A549 treated with Hydrocortisone at 1 μM for 4 hours (cell line): ENCODE measurements at places on chromosomes 1 and 21. TPM values are rescaled to one million over a fixed set of nuclear protein-coding genes. Genes with fewer than 3 reads are reported as not detected.

The UAP1 gene
- total RNA-seq, result 26.2 to 39.5 TPM (median 31.7 TPM) in 5 replicates

The SYT11 gene
- total RNA-seq, result 0.92 to 1.5 TPM (median 1.3 TPM) in 5 replicates

The EYA3 gene
- total RNA-seq, result 4.3 to 6.7 TPM (median 5.6 TPM) in 5 replicates

The RXFP4 gene
- total RNA-seq, result not detected in 5 replicates

The CITED4 gene
- total RNA-seq, result 38.6 to 112 TPM (median 97.2 TPM) in 5 replicates

The SLC1A7 gene
- total RNA-seq, result 0.05 TPM in 2 of 5 replicates, not detected in the others

The S100A7A gene
- not detected in 5 replicates for total RNA-seq

The OR2T27 gene
- not detected in 5 replicates for total RNA-seq

The RHBG gene
- total RNA-seq, result 0.09 TPM in 1 of 5 replicates, not detected in the others

The ALPL gene
- total RNA-seq, result 0.32 to 0.51 TPM (median 0.47 TPM) in 5 replicates

The MAB21L3 gene
- 0.03 TPM in 1 of 5 replicates, not detected in the others for total RNA-seq

The ILF2 gene
- 260 to 307 TPM (median 274 TPM) in 5 replicates for total RNA-seq

The PTPRF gene
- total RNA-seq, result 73.3 to 110 TPM (median 95.8 TPM) in 5 replicates

The LMX1A gene
- total RNA-seq, result not detected in 5 replicates

The CNIH3 gene
- 0.46 to 0.66 TPM (median 0.54 TPM) in 5 replicates for total RNA-seq

The NENF gene
- 73.9 to 145 TPM (median 138 TPM) in 5 replicates for total RNA-seq

The HES2 gene
- total RNA-seq, result 3.8 to 5.5 TPM (median 4.9 TPM) in 5 replicates

The DMRTA2 gene
- total RNA-seq, result 0.09 to 0.21 TPM (median 0.17 TPM) in 4 of 5 replicates, not detected in the other

The COP1 gene
- total RNA-seq, result 26.1 to 32.3 TPM (median 27.6 TPM) in 5 replicates

The KCNE1 gene
- not detected in 5 replicates for total RNA-seq

The C1orf94 gene
- total RNA-seq, result not detected in 5 replicates

The SRGAP2B gene
- total RNA-seq, result 12.7 to 19.3 TPM (median 17.8 TPM) in 5 replicates

The FAM72A gene
- total RNA-seq, result 10.1 to 10.7 TPM (median 10.5 TPM) in 5 replicates

The CD2 gene
- not detected in 5 replicates for total RNA-seq

The TMEM81 gene
- 1.7 to 3.1 TPM (median 2.1 TPM) in 5 replicates for total RNA-seq

The S100A1 gene
- total RNA-seq, result 0.61 to 1.1 TPM (median 0.83 TPM) in 5 replicates

The DCST1 gene
- total RNA-seq, result 0.07 to 0.08 TPM in 2 of 5 replicates, not detected in the others

The OR6P1 gene
- total RNA-seq, result not detected in 5 replicates

The RCSD1 gene
- 0.06 to 0.21 TPM (median 0.06 TPM) in 3 of 5 replicates, not detected in the others for total RNA-seq

The CROCC gene
- total RNA-seq, result 6.6 to 8.0 TPM (median 7.6 TPM) in 5 replicates

The IL10RB gene
- 17.4 to 18.9 TPM (median 18.4 TPM) in 5 replicates for total RNA-seq

The WDR64 gene
- total RNA-seq, result 0.08 TPM in 1 of 5 replicates, not detected in the others

The HES3 gene
- not detected in 5 replicates for total RNA-seq

The PLA2G2D gene
- total RNA-seq, result 0.03 TPM in 1 of 5 replicates, not detected in the others

The GNAT2 gene
- 0.09 to 0.10 TPM (median 0.10 TPM) in 3 of 5 replicates, not detected in the others for total RNA-seq

The FCRLB gene
- total RNA-seq, result 1.5 to 1.8 TPM (median 1.7 TPM) in 5 replicates

The SLC45A3 gene
- 4.5 to 5.6 TPM (median 5.5 TPM) in 5 replicates for total RNA-seq

The RGS13 gene
- total RNA-seq, result not detected in 5 replicates

The DIRAS3 gene
- total RNA-seq, result 0.85 to 1.2 TPM (median 1.1 TPM) in 5 replicates

The ARHGAP30 gene
- total RNA-seq, result 0.05 to 0.15 TPM (median 0.12 TPM) in 5 replicates

The THEM4 gene
- total RNA-seq, result 13.0 to 14.7 TPM (median 13.2 TPM) in 5 replicates

The TNFRSF9 gene
- total RNA-seq, result 2.2 to 3.6 TPM (median 2.9 TPM) in 5 replicates

The ESPN gene
- total RNA-seq, result 0.22 to 1.2 TPM (median 0.51 TPM) in 5 replicates

The DNAH14 gene
- 12.9 to 16.3 TPM (median 15.3 TPM) in 5 replicates for total RNA-seq

The EFNA1 gene
- total RNA-seq, result 21.4 to 32.6 TPM (median 26.0 TPM) in 5 replicates

The MAP3K6 gene
- 12.7 to 19.2 TPM (median 16.2 TPM) in 5 replicates for total RNA-seq

The RNU1-4 gene
- total RNA-seq, result 6.1 to 30.4 TPM (median 9.0 TPM) in 3 of 5 replicates, not detected in the others

The CDA gene
- total RNA-seq, result 31.6 to 40.9 TPM (median 33.4 TPM) in 5 replicates

The SLAMF8 gene
- total RNA-seq, result 0.08 to 0.20 TPM (median 0.15 TPM) in 5 replicates

The CELF3 gene
- not detected in 5 replicates for total RNA-seq

The TCEA3 gene
- total RNA-seq, result 0.38 to 0.61 TPM (median 0.41 TPM) in 5 replicates

The AIRE gene
- not detected in 5 replicates for total RNA-seq

The RABGAP1L gene
- 4.3 to 7.0 TPM (median 5.1 TPM) in 5 replicates for total RNA-seq

The OR4F29 gene
- not detected in 5 replicates for total RNA-seq

The VWA5B1 gene
- total RNA-seq, result not detected in 5 replicates

The SPATA21 gene
- total RNA-seq, result 0.05 to 0.14 TPM (median 0.05 TPM) in 4 of 5 replicates, not detected in the other
